ENCODE measurements at places on chromosomes 7 and 10. TPM values are rescaled to one million over a fixed set of nuclear protein-coding genes. Genes with fewer than 3 reads are reported as not detected.

DNA sequence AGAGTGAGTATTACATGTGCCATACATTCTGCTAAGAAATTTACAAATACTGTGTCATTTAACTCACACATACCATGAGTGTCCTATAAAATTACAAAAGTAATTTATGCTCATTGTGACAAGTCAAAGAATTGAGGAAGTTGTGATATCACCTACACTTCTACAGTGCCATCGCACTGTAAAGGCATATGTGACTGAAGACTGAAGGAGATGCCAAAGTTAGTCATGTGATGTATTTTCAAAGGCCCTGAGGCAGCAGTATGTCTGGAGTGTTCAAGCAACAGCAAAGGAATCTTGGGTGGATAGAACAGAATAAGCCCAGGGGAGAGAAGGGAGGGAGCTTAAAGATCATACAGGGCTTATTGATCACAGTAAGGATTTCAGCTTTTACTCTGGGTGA is 176.8 kb downstream of the WNT2 start:
- no peak for DNase-seq

DNA sequence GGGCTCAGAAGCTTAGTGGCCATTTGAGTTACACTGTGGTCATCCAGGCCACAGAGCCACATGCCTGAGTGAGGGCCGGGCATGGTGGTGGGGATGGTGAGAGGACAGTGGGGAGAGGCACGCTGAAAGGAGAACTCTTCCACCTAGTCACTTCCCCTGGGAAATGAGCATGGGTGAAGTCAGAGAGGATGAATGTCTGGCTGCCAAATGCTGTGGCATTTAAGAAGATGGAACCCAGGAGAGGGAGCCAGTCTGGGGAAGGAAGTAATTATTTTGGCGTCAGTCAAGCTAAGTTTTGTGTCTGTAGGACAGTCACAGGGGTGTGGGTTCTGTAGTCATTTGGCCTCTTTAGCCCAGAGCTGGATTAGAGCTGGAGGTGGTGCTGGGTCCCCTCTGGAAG is 86.0 kb upstream of the PODXL start:
- DNase-seq, result peak; percentile 32

DNA sequence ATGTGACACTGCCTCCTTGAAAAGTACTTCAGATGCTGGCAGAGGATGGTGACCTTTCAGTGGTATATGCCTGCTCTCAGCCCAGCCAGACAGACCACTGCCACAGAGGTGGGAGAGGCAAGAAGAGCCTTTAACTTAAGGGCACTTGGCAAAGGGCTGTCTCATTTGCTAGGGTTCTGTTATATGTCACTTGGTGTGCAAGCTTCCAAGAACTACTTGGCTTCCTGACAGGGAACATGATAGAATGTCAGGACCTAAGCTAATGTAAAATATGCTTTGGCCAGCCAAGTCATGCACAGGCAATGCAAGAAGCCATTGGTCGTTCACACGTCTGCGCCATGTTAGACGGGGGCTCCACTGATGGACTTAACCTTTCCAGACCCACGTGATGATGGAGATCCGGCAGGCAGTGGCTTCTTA is 54.7 kb downstream of the RBM20 start:
- no peak for DNase-seq

DNA sequence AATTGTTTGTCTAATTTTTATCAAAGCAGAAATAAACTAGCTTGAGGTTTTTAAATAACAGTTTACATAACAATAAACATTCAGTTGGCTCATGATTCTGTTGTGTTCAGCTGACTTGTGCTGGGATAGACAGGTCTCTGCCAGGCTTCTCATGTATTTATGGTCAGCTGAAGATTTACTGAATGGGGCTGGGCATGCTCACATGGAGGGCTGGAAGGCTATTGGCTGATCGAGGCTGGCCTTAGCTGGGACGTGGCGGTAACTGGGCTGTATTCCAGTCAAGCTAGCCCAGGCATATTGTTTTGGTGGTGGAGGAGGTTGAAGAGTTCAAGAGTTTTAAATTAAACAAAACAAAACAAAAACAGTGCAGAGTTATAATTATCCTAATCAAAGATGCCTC is 251.0 kb upstream of the MTPN start:
- DNase-seq, result peak; percentile 25

GRCh38 chr10:97512993-97513392 is 14.3 kb downstream of the UBTD1 start:
- DNase-seq, result no peak

GRCh38 chr7:150947241-150947745 is 30.8 kb downstream of the KCNH2 start:
- no peak for DNase-seq

- DNase-seq, result peak; percentile 70
Observed at GRCh38 chr7:47179812-47180515, 401.9 kb downstream of the TNS3 start.

The CHST15 gene
- 15.6 TPM for total RNA-seq

The PTPRN2 gene
- 2.3 TPM for total RNA-seq

The SUN3 gene
- not detected for total RNA-seq
